Omental fat pad (tissue), 4 donors: ENCODE measurements at places on chromosomes 2 and 18.

- no peak for DNase-seq
Observed at GRCh38 chr2:175126661-175127060, 41.3 kb downstream of the ATF2 start.

- no peak for DNase-seq
Observed at GRCh38 chr2:883803-884748, 66.6 kb upstream of the SNTG2 start.

GRCh38 chr2:148167241-148167766 lies 146.4 kb downstream of the MBD5 start:
- DNase-seq, result no peak

DNA sequence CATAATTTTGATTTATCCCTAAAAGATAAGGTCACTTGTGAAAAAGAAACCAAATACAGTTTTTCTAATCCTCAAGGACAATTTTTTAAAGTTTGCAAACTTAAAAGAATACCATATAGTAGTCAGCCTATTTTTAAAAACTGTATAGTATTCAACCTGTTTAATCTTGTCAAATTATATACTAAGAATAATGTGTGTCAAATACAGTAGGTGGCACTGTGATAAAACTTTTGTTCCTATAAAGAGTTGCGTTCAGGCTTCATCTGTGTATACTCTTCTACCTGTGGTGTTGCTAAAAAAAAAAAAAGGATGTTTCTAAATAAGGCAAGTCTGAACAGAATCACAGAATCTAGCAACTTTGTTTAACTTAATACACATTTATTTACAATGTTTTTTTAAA lies 68.6 kb downstream of the CCDC138 start:
- no peak for DNase-seq

DNA sequence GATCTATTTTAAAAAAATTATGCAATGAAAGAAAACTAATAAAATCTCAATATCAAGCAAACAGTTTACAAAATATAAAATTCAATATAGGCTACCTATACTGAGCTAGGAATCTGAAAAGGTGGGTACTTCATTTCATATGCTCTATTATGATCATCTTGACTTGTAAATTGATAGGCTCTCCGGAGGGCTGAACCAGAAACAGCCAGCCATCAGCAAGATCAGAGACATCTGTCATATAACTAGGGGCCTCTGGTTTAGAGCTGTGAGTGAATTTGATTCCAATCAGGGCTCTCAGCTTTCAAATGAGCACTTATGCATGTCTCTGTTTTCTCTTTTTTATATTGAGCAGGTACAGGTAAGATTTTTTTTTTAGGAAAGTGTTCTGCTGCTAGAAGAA lies 114.2 kb downstream of the SPHKAP start:
- DNase-seq, result no peak

- DNase-seq, result no peak
Observed at GRCh38 chr2:200353120-200353519, 46.6 kb downstream of the SPATS2L start.

GRCh38 chr2:75432761-75433361 lies 127.9 kb downstream of the EVA1A start:
- DNase-seq, result no peak

DNA sequence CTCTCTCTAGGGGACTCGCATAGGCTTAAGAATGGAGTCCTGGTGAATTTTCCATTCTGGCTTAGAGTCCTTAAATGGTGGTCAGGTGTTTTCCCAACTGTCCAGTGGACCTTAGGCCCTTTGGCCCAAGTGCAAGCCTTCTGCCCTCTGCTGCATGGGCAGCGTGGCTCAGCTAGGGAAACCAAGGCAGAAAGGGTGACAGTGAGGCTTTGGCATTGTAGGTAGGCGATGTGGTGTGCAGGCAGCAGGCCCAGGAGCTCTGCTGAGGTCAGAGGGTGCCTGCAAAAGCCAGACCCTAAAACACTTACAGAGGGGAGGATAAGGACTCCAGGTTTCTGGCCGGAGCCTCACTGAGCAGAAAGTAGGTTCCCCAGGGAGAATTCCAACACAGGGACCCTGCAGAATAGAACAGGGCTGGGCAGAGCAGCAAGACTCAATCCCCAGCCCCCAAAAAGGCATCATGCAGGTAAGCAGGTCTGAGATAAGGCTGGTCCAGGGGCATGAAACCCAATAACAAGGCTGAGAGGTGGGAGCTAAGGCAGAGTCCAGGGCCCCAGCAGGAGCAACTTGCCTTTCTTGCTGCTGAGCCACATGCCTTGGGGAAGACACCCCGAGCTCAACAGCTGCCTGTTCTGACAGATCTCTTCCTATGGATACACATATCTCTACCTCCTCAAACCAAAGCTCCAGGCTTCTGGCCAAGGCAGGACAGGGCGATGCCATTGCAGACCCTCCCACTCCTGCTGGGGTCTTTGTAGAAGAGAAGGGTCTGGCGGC lies 199.7 kb downstream of the TNS1 start:
- no peak for DNase-seq

GRCh38 chr18:49001587-49001986 lies 50.8 kb upstream of the SMAD7 start:
- DNase-seq, result no peak

DNA sequence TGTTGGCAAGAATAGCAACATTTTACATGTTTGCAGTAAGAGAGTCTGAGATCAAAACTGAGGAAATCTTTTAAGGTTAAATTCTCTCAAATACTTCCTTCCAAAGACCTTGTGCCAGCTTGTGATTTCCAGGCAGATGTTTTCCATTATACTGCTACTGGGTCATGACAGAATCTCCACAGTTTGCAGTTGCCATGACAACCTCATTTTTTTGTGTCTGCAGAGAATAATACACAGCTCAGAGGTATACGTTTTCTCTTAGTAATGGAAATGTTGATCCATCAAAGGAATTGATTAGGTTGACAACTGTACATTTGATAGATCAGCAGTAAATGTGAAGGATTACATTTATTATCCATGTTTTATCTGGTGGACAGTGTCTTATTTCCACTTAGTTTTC lies 29.1 kb upstream of the CSRNP3 start:
- DNase-seq, result no peak
